ENCODE measurements at places on chromosomes 7 and 10. TPM values are rescaled to one million over a fixed set of nuclear protein-coding genes. Genes with fewer than 3 reads are reported as not detected.

Gene GNG11
- 22.9 TPM for total RNA-seq

Gene OR2A7
- not detected for total RNA-seq

Gene NME8
- total RNA-seq, result not detected

Gene SAMD9L
- 2.4 TPM for total RNA-seq

Gene FGFBP3
- 1.4 TPM for total RNA-seq

Gene SPDYE2
- total RNA-seq, result not detected

Gene SEPHS1
- 68.3 TPM for total RNA-seq

Gene BTBD16
- total RNA-seq, result not detected

Gene RSPH10B2
- total RNA-seq, result not detected

Gene HOXA4
- 1.3 TPM for total RNA-seq

Gene FOXL3
- not detected for total RNA-seq

Gene BEND7
- total RNA-seq, result 5.7 TPM

Gene DNAH11
- 6.1 TPM for total RNA-seq

Gene AGBL3
- 1.1 TPM for total RNA-seq

Gene C7orf57
- 1.2 TPM for total RNA-seq

Gene FMC1
- total RNA-seq, result 13.1 TPM

Gene C10orf62
- total RNA-seq, result not detected

Gene URGCP
- 20.6 TPM for total RNA-seq

Gene THAP5
- 19.4 TPM for total RNA-seq

Gene RBP4
- total RNA-seq, result 0.48 TPM

Gene PRPS1L1
- not detected for total RNA-seq

Data from HT1080 (cell line).